Purkinje cell (primary cell): ENCODE measurements at places on chromosomes 6 and 20. TPM values are rescaled to one million over a fixed set of nuclear protein-coding genes. Genes with fewer than 3 reads are reported as not detected.

Gene RNF39
- polyA plus RNA-seq, result 1.2 TPM in 1 of 2 replicates, not detected in the other

Gene COL9A3
- 1.3 and 1.8 TPM in 2 replicates for polyA plus RNA-seq

Gene LST1
- polyA plus RNA-seq, result not detected in 2 replicates

Gene KHDC3L
- not detected in 2 replicates for polyA plus RNA-seq

Gene CEP85L
- 13.3 and 13.8 TPM in 2 replicates for polyA plus RNA-seq

Gene TNFRSF21
- 73.4 and 82.4 TPM in 2 replicates for polyA plus RNA-seq

Gene CD2AP
- 4.2 and 5.1 TPM in 2 replicates for polyA plus RNA-seq

Gene IL17F
- 7.1 and 12.9 TPM in 2 replicates for polyA plus RNA-seq

Gene DOK5
- 4.0 TPM in 1 of 2 replicates, not detected in the other for polyA plus RNA-seq

Gene BPIFB3
- not detected in 2 replicates for polyA plus RNA-seq

Gene OR10C1
- not detected in 2 replicates for polyA plus RNA-seq

Gene CST2
- polyA plus RNA-seq, result not detected in 2 replicates

Gene POM121L2
- polyA plus RNA-seq, result not detected in 2 replicates

Gene PLCB1
- 57.0 and 123 TPM in 2 replicates for polyA plus RNA-seq

Gene BMP5
- not detected in 2 replicates for polyA plus RNA-seq

Gene MPC1
- 444 and 523 TPM in 2 replicates for polyA plus RNA-seq

Gene MLIP
- 21.7 and 31.5 TPM in 2 replicates for polyA plus RNA-seq

Gene DLK2
- 11.0 and 15.0 TPM in 2 replicates for polyA plus RNA-seq

Gene C20orf202
- 0.70 and 3.3 TPM in 2 replicates for polyA plus RNA-seq

Gene RNF8
- polyA plus RNA-seq, result 36.4 and 49.3 TPM in 2 replicates

Gene CTAGE9
- not detected in 2 replicates for polyA plus RNA-seq

Gene OLIG3
- not detected in 2 replicates for polyA plus RNA-seq

Gene IRAK1BP1
- polyA plus RNA-seq, result 7.2 and 8.1 TPM in 2 replicates
